GM12878 (cell line): ENCODE measurements at places on chromosomes 4 and X. TPM values are rescaled to one million over a fixed set of nuclear protein-coding genes. Genes with fewer than 3 reads are reported as not detected.

The PAGE2 gene
- total RNA-seq: not detected in 2 replicates

The SPOCK3 gene
- total RNA-seq: not detected in 2 replicates

The CYLC1 gene
- total RNA-seq: not detected in 2 replicates

The RTL5 gene
- total RNA-seq: 0.05 and 0.10 TPM in 2 replicates

The HSPA4L gene
- 20.4 and 21.5 TPM in 2 replicates for total RNA-seq

The VCX2 gene
- total RNA-seq: not detected in 2 replicates
